ENCODE measurements at places on chromosomes 16 and 17.

- no peak for DNase-seq
Observed at GRCh38 chr16:83920894-83921491, 22.1 kb downstream of the MLYCD start.

DNA sequence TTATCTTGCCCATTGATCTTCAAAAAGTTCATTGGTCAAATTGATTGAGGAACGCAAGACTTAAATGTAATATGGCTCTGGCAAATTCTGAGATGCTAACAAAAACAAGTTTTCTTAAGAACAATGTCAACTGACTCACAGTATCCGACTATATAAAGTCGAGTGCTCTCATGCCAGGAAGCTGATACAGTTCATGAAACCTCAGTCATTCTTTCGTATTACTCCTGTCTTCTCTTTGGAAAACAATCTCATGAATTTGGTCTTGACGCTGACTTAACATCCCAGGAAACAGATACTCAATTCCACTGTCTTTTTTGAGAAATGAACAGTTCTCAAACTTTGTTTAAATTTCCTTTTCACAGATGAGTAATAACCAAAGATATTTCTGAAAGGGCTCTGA, 704.9 kb downstream of the MAF start:
- no peak for DNase-seq

DNA sequence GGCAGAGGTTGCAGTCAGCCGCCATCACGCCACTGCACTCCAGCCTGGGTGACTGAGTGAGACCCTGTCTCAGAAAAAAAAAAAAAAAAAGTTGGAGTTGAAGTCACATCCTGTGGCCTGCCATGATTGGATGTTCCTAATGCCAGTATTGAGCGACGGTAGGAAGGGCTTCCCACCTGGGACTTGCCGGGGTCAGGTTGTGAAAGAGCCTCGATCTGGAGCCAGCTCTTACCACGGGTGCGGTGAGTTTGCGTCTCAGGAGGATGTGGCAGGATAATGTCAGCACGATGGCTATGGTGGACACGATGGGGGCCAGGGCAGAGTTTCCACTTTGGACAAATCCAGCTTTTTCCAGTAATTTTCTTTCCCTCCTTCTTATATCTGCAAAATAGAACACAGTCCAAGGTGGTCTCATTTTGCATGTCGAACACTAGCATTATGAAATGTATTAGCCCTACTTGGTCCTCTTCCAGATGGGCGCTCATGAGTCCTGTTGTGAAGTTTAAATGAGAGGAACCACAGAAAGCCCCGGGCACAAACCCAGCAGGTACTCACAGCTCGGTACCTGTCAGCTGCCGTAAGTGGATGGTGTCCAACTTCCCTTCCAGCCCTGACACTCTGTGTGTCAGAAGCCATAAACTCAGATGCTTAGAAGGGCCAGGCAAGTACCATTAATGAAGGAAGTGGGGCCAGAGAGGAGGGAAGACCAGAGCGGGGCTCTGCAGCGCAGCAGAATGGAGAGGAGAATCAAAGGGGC, 22.2 kb downstream of the ABCC12 start:
- no peak for DNase-seq

GRCh38 chr17:6632530-6632929, 8.0 kb downstream of the KIAA0753 start:
- no peak for DNase-seq

GRCh38 chr16:27118526-27118925, 51.8 kb downstream of the C16orf82 start:
- no peak for DNase-seq

DNA sequence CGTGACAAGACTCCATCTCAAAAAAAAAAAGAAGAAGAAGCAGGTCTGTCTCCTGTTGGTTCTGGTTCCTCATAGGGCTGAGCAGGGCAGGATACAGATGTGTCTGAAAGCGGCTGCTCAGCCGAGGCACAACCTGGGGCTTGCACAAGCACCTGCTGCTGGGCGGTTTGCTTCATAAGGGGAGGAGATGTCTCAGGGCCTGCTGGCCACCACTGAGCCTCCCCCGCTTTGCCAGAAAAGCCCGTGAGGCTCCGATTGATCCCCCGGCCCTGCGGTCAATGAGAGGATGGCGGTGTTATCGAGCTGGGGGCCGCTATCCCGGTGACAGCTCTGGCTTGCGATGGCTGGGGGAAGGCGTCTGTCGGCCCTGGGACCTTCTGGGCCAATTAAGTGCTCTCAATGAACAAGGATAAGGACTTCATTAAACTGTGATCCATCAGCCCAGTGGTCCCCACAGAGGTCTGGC, 162.0 kb downstream of the SDK2 start:
- no peak for DNase-seq

DNA sequence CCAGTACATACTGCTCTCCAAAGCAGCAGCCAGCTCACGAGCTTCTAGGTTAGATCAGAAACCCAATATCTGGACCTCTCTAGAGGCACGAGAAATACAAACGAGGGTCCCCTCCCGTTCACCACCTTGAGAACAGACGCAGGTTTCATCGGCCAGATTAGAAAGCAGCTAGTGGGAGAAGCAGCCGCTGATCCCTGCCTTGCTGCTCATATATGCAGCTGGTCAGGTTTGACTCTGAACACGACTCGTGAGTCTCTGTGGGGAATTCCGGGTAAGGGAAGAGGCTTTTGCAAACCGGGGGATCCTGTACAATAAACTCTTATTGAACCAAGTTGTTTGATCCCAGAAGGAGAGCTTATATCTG, 1.6 kb downstream of the VAT1L start:
- DNase-seq: no peak

GRCh38 chr16:72850853-72851252, 197.1 kb downstream of the ZFHX3 start:
- no peak for DNase-seq

- peak; percentile 65 for DNase-seq
Observed at GRCh38 chr17:68033636-68034451, 1.7 kb upstream of the KPNA2 start.

GRCh38 chr16:12410837-12411490, 392.7 kb downstream of the CPPED1 start:
- DNase-seq: no peak

- DNase-seq: no peak
Observed at GRCh38 chr16:70402916-70403659, 35.8 kb downstream of the ST3GAL2 start.
